Posterior cingulate gyrus (tissue), 11 donors: ENCODE measurements at places on chromosomes 1 and 21.
A peak's percentile ranks its signal among the peaks of the same experiment; 100 is the strongest.

DNA sequence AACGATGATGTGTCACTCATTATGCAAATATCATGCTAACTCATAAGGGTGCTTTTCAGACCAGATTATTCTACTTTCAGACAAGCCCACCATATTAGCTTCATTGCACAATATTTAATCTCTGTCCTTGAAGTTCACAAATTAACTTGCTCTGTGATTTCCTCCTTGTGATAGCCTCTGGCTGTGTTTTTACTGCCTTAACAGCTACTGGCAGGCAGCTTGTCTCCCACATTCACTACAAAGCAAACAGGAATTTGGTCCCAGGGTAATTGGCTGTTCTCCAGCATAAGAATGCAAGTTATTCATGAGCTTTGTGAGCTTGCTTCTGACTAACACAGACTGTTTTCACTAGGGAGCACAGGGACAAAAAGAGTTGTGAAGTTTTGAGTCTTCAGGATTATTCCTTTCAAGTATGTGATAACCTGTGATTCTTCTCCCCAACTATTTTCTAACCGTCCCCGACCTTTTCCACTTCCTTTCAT is 87.9 kb upstream of the HMCN1 start:
- no peak for DNase-seq

DNA sequence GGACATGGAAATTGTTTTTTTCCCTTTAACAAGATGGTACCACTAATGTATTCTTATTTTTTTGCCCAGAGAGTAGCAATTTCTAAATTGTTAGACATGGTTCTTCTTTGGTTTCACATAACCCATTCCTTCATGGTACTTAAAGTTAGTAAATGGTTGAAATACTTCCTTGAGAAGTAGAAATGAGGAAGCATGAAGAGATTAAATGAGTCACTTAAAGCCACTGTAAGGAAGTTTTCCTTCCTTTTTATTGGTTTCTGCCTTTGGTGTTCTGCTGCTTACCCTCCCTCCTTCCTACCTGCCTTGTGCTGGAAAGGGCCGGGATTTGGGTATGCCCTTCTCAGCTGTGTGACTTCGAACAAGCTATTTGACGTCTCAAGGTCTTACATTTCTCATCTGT is 101.0 kb downstream of the KIF26B start:
- DNase-seq = no peak

DNA sequence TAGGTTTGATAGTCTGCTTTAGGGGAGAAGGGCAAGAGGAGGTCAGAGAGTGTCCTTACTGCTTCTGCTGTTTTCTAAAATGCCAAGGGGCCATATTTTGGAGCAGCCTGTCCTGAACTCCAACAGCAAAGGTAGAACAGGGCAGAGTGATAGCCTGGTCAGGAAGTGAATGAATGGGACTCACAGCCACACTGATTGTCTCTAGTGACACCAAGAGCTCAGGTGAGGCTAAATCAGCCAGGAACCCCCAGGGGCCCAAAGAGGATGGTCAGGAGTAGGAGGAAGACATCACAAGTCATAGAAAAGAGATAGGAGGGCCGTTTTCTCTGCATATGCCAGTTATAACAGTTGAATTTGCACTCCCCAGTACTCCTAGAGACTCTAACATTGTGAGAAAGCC is 97.4 kb upstream of the DUSP10 start:
- DNase-seq = no peak

GRCh38 chr21:41111681-41112080 is 56.3 kb upstream of the BACE2 start:
- DNase-seq = no peak

DNA sequence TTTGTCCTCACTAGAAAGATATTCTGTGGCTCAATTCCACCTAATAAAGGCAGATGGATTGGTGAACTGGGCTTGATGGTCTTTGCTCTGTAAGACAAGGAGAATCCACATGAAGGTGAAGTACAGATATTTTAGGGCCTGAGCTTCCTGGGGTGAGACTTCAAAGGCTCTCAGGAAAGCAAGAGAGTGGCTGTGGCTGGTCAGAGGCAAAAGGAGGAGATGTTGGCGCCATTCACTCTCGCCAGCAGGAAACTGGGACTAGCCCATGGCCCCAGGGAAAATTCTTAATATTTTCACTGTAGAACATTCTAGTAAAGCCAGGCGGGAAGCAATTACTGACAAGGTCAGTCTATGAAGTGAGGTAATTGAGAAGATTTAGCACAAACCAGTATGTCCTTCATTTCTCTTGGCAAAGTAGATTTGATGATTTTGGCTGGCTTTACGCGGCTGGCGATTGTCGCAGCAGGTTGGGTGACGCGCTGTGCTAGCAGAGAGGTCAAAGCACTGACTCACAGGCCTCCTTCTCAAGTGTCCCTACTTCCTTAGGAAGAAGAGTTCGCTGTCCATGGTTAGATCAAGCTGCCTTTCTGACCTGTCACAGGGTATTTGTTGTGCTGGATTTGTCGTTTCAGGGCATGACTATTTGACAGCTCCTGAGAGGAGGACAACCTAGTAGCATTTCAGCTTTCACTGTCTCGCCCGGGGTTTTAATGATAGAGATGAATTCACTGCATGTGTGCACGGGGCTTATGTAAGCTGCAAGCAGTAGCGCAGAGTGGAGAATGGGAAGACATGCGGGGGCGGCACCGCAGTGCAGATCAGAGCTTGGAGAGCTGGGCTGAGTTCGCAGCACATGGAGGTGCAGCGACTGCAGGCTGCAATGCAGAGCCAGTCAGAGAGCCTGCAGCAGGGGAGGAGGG is 32.7 kb downstream of the XCL1 start:
- DNase-seq = peak; percentile 76

DNA sequence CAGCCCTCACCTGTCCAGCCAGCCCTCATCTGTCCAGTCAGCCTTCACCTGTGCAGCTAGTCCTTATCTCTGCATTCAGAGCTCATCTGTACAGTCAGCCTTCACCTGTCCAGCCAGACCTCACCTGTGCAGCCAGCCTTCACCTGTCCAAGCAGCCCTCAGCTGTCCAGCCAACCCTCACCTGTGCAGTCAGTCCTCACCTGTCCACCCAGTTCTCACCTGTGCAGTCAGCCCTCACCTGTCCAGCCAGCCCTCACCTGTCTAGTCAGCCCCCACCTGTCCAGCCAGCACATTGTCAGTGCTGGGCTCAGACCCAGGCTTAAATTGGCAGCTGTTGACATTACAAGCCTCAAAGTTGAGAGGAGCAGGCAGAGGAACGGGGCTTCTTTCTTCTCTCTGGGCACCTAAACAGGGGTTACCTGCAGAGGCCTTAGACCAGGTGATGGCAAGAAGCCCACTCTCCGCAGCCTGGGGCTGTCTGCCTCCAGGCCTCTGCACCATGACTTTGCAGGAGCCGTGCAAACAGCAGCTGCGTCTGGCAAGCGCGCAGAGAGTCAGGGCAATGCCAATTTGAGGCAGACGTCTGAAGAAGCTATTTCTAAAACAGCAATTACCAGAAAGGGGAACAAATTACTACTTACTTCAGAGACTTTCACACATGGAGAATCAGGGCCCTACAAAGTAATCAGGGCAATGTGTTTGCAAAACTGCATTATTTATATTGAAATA is 506.1 kb downstream of the NPHP4 start:
- no peak for DNase-seq

DNA sequence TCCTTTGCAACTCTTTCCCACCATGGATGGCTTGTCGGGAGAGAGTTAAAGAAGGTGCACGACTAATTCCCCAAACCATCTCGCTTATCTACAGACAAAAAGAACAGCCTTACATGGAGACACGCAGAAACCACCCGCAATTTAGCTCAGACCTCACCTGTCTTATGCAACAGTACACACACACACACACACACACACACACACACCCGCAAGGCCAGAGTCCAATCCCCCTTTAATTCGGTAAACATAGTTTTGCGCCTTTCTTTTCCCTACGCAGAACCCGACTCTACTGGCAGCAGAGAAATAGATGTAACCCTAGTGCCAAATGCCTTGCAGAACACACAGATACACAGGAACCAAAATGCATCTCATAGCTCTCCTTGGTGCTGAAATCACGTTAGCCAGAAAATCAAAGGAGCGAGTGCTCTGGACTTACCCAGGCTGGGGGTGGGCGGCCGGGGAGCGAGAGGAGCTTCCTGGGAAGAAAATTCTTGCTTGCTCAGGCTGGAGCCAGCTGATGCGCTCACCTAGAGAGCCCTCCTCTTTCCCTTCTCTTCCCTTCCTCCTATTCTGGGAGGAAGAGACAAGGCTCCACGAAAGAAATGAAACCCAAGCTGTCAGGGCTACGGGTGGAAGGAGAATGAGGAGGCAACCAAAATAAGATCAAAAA is 470 bp downstream of the TNR start:
- DNase-seq = peak; percentile 36

GRCh38 chr1:184811439-184812111 is 56.9 kb upstream of the EDEM3 start:
- no peak for DNase-seq

- DNase-seq = no peak
Measured at GRCh38 chr1:19154876-19155275, 55.2 kb downstream of the UBR4 start.

DNA sequence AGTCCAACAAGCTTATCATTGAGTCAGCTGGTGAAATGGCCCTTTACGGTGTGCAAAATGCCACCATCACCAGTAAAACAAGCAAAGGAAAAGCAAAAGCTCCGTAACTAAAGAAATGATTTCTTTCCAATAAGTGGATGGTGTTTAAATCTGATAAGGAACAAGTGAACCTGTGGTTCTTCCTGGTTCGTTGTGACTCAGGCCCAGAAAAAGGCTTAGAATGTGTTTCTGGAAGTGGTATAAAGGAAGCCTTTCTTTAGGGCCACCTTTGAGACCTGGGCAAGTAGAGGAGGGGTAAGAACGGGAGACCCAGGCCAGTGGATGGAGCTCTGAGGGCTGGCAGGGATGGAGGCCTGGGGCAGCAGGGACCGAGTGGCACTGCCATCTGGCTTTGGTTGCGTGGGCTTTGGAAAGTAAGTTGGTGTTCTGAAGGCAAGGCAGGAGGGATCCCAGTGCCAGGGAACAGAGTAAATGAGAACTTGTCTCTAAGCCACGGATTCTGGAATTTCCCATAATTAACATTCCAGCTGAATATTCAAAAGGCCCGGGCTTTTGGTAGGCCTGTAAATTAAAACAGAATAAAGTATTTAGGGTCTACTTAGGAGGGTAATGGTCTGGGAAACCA is 87.9 kb upstream of the LMO4 start:
- peak; percentile 21 for DNase-seq
